T-helper 2 cell treated with Interferon-gamma antibody and Interleukin-4, amounts not matched to agents 100 ng/mL and 5 ng/mL, for 36 hours (primary cell): ENCODE measurements at places on chromosomes 5 and 9. TPM values are rescaled to one million over a fixed set of nuclear protein-coding genes. Genes with fewer than 3 reads are reported as not detected.

Gene PCDHA3
- total RNA-seq, result not detected in 2 replicates

Gene IL4
- total RNA-seq, result 4.0 and 7.9 TPM in 2 replicates

Gene MED10
- 51.1 and 52.6 TPM in 2 replicates for total RNA-seq

Gene PRUNE2
- 0.93 and 1.1 TPM in 2 replicates for total RNA-seq

Gene ABLIM3
- not detected in 2 replicates for total RNA-seq

Gene RAB3C
- total RNA-seq, result not detected in 2 replicates

Gene ELOVL7
- 0.39 and 0.48 TPM in 2 replicates for total RNA-seq

Gene OSMR
- not detected in 2 replicates for total RNA-seq

Gene RANBP3L
- not detected in 2 replicates for total RNA-seq

Gene MTX3
- 17.0 and 18.3 TPM in 2 replicates for total RNA-seq

Gene MEIKIN
- not detected in 2 replicates for total RNA-seq
